ENCODE measurements at places on chromosomes 13 and 19.

DNA sequence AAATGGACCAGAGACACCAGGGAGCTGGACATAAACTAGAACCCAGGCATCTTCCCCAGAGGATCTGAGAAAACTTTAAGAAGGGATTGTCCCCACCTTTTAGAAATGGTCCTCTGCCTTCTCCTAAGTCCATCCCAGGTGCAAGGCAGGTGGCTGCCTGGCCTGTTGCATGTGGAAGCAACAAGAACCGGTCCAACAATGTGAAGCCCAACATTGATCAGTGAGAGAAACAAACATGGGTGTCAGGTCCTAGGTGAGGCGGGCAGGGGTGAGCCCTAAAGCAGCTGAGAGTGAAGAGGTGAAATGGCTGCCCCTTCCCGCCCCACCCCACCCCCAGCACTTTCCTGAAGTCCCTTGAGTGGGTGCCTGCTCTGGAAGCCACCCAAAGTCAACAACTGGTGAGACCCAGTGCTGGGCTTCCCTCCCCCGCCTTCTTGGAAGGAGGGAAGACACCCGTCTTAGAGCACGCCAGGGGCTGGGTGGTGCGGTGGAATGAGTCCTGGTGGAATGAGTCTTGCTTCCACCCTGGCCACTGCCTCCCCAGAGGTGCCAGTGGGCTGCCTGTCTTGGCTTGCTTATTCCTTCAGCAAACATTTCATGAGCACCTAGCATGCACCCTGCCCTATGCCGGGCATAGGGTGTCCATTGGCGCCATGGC, 1.7 kb downstream of the AP1M1 start:
- no peak for DNase-seq

DNA sequence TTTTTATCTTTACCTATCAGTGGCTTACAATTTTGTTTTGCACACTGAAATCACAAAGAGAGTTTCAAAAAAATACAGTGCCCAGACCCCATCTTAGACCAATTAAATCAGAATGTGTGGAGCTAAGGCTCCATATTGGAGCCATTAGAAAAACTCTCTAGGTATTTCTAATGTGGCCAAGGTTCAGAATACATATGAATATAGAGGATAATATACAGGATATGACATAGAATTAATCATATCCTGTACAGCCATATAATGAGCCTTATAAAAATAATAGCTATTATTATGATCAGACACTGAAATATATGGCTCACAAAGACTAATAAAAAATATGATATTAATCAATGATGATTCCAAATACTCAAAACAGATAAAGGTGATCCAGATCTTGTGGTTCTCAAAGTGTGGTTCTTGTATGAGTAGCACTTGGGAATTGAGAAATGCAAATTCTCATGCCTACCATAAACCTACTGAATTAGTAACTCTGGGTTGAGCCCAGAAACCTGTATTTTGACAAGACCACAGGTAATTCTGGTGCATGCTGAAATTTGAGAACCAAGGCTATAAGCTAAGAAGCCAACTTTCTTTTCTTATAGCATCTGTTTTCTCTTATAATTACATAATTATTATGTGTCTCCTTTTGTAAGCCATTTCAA, 408.0 kb downstream of the DIAPH3 start:
- DNase-seq = no peak

GRCh38 chr19:19657397-19657783, 6.1 kb downstream of the ATP13A1 start:
- DNase-seq = no peak

- no peak for DNase-seq
These were observed 49.1 kb downstream of the SAE1 start for GRCh38 chr19:47179653-47180310.

DNA sequence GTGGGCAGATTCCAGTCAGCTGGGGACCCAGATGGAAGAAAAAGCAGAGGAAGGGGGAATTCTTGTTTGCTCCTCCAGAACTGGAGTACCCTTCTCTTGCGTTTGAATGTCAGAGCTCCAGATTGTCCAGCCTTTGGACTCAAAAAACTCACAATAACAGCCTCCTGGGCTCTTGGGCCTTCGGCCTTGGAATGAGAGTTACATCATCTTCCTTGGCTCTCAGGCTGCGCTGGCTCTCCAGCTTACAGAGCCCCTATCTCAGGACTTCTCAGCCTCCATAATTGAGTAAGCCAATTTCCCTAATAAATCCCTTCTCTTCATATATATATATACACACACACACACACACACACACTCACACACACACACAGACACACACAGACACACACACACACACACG, 1215.7 kb upstream of the SLC10A2 start:
- no peak for DNase-seq

DNA sequence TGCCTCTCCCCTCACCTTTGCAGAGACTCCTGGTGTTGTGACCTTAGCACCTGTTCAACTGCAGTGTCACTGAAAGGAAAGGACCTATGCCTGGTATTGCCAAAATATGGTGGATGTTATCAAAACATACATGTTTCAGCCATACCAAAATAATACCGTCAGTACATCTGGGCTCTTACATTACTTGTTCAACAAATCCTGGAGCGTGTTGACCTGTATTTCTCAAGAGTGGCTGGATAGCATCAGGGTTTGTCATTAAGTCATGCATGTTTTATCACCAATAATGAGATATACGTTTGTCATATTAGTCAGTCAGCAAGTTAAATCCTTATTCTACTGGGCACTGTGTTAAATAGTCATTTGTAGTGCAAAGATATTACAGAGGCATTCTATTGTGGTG, 290.8 kb downstream of the SHISA2 start:
- no peak for DNase-seq

DNA sequence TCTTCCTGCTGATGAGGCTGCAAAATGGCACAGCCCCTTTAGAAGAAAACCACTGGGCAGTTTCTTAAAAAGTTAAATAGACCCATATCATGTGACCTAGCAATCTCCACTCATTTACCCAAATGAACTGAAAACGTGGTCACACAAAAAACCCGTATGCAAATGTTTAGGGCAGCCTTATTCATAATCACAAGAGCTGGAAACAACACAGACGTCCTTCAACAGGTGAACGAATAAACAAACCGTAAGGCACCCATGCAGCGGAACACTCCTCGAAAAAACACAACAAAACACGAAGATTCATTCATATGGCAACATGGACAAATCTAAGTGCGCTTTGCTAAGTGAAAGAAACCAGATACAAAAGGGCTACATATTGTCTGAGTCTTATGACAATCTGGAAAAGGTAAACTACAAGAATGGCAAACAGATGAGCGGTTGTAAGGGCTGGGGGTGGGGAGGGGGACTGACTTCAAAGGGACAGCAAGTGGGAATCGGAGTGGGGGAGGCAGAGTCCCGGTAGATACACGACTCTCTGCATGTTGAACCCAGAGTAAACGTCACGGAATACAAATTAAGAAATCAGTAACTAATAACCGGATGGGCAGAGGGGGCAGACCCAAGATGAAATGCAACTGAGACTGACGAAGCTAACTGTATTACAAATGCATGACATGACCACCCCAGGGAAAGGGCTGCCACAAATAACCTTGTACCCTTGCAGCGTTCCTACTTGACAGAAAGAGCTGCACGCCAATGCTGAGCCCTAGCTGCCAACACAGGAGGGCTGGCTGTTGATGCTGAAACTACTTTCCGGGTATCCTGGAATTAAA, 33.4 kb downstream of the MLLT1 start:
- no peak for DNase-seq
